ENCODE measurements at places on chromosomes 1 and 21. TPM values are rescaled to one million over a fixed set of nuclear protein-coding genes. Genes with fewer than 3 reads are reported as not detected.

Gene CDK18
- 1.4 TPM for total RNA-seq

Gene CR1
- total RNA-seq: 2.0 TPM

DNA sequence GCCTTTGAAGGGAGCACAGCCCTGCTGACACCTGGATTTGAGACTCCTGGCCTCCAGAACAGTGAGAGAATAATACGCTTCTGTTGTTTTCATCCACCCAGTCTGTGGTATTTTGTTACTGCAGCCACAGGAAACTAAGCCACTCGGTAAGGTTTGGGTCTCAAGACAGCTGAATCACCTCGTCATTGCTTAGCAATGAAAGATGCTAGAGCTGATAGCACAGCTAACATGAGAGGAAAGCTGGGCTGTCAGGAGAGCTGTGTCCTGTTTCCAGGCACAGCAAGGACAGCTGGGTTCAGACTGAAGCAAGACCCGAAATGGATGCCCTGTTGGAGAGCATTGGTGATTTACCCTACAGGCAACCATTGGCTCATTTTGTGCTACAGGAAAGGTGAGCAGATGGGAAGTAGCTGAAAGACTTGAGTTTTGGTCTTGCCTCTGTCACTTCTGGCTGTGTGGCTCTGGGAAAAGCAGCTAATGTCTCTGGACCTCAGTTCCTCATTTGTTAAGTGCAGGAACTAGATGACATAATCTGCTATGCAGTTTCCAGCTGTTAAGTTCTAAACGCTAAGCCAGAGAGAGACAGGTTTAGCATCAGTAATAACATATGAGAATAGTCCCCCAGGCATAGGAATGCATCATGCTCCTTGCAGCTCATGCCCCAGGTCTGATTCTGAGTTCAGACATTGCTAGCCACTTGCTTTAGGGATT lies 58.0 kb downstream of the CLIC6 start:
- no peak for DNase-seq

Gene SH2D5
- under 0.01 TPM for total RNA-seq

GRCh38 chr1:158998037-158998780 lies 11.5 kb upstream of the IFI16 start:
- no peak for DNase-seq

Gene CHIT1
- 15.2 TPM for total RNA-seq

Gene RCSD1
- total RNA-seq: 29.0 TPM

DNA sequence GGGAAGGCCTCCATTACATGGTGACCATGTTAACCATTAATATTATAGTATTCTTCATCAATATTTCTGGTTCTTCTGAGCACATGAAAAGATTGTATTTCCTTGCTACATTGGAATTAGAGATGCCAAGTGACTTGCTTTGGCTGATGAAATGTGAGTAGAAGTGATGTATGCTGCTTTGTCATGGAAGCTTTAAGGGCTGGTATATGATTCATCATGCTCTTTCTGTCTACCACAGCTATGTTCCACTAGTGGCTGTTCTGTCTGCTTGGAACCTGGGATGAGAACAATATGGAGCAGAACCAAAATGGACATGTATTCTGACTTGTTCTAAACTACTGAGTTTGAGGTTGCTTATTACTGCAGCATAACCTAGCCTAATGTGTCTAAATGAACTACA lies 163.3 kb downstream of the TM2D1 start:
- no peak for DNase-seq

GRCh38 chr1:117964290-117965038 lies 34.9 kb downstream of the WDR3 start:
- DNase-seq: no peak

DNA sequence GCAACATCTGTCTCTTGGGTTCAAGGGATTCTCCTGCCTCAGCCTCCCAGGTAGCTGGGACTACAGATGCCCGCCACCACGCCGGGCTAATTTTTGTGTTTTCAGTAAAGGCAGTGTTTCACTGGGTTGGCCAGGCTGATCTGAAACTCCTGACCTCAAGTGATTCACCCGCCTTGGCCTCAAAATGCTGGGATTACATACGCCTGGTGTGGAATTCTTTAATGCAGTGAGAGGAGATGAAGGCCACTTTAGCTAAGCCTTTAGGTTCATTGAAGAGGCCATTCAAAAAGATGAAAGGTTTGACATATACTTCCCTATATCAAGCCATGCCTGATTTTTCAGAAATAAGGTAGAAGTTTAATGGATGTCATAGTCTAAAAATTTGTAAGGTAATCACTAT lies 162.7 kb downstream of the ST6GALNAC3 start:
- no peak for DNase-seq
